ENCODE measurements at places on chromosomes 11 and 22. TPM values are rescaled to one million over a fixed set of nuclear protein-coding genes. Genes with fewer than 3 reads are reported as not detected.

UPK2 gene
- 0.34 TPM for total RNA-seq

ZNF215 gene
- total RNA-seq = 5.8 TPM

OR52D1 gene
- not detected for total RNA-seq

LRFN4 gene
- 9.2 TPM for total RNA-seq

DGCR6 gene
- total RNA-seq = 2.1 TPM

CHCHD10 gene
- total RNA-seq = 29.6 TPM

ATL3 gene
- 99.5 TPM for total RNA-seq

HSCB gene
- 10.5 TPM for total RNA-seq

SYT7 gene
- total RNA-seq = 39.9 TPM

ASRGL1 gene
- 0.14 TPM for total RNA-seq

HSPB2 gene
- total RNA-seq = not detected

THY1 gene
- total RNA-seq = not detected

PRG3 gene
- total RNA-seq = not detected

IFITM10 gene
- 1.2 TPM for total RNA-seq

NRIP3 gene
- total RNA-seq = 1.00 TPM

ENTHD1 gene
- total RNA-seq = not detected

All from nasal cavity respiratory epithelium epithelial cell of viscerocranial mucosa (primary cell).